ENCODE measurements at places on chromosomes 6 and 20.

DNA sequence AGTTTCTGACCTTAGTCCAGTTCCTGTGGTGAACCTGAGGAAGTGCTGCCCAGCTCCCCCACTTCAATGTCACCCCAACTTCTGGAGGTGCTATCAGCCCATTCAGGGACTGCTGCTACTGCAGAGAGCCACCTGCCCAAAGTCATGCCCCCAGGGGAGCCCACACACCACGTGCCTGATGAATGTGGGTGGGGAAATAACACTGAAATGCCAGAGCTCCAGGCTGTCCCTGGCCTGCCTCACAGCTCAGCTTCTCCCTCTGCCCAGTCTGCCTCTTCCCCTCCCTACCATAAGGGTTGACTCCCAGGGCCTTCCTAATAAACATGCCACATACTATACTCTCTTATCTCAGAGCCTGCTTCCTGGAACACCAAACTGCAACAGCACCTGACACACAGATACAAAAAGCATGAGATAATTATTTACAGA is 276.4 kb upstream of the MOCS1 start:
- no peak for DNase-seq

DNA sequence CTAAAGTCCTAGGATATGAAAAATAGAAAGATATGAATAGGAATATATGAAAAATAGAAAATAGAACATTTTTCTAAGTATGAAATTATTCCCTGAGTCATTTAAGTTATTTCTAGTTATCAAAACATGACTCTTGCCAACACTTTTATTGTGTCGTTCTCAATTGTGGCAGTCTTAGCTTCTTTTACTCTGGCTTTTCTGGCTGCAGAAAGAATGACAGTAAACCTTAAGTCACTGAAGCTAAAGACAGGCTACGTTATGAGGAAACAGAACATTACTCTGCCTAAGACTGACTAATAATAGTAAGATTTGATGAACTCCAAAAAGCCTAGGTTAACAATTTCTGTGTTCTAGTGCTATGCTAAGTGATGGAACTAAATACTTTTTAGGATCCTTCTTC is 74.6 kb downstream of the AIG1 start:
- DNase-seq = no peak

GRCh38 chr20:61397790-61398189 is 145.7 kb downstream of the CDH4 start:
- DNase-seq = no peak

- DNase-seq = no peak
Observed at GRCh38 chr6:160356074-160356744, 8.0 kb downstream of the SLC22A3 start.

DNA sequence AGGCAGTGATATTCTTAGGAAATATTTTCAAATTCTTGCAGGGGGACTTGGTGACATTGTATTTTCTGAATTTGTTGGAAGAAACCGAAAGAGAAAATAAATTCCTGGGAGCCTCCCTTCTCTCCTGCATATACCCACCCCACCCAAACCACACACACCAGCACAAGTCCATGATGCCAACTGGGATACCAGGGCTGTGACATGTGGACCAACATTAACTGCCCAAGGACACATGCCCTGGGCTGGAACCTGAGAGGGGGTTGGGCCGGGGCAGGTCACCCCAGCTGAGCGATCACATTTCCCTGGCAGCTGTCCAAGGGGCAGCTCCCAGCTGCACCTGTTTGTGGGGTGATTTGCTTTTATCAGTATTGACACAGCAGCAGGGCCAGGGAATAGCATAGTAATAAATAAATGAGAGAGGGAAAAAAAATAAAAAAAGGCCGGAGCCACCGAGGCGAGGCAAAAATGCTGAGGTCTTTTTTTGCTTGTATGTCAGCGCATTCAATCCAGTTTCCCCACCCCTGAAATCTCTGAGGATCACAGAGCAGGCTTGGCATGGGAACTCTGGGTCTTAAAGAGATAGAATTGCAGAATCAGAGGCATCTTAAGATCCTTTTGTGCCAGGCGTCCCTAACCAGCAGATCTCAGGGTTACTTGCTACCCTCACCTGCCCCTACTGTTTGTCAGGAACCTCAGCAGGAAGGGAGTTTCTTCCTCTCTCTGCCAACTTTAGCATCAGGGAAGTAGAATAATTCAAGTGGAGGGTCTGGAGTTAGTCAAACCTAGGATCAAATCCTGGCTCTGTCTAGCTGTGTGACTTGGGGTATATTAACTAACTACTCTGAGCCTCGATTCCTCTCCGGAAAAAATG is 66.5 kb upstream of the PIM1 start:
- DNase-seq = no peak

- DNase-seq = no peak
Observed at GRCh38 chr20:58378704-58379103, 10.3 kb upstream of the VAPB start.

DNA sequence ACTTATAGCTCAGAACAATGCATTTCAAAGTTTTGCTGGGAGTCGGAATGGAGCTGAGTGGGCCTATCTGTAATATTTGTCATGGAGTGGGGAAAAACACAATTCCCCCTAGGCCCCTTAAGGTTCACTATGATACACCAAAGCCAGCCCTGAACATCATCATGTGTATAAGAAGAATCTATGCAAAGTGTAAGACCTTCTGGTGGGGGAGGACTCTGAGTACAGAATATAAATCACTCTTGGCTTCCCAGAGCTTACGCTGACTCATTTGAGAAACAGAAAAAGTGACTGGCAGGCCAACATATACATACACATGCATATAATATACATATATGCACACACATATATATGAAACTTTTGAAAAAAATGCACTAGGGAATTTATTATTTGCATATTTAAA is 54.1 kb upstream of the UBR2 start:
- no peak for DNase-seq

DNA sequence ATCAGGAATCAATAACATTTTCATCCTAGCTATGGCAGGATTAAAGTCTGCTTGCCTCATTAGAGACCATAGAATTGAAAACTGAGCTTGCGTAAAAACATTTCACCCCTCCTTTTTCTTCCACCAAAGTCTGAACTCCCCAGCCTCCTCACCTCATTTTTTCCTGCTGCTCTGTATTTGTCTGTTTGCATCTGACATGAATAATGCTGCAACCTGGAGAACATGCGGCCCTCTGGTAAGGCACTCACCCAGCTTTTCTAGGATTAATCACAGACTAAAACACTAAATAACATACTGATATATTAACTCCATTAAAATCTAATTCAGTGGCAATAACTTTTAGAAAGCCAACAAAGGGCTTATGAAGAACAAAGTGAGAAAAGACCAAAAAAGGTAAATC is 677.7 kb upstream of the NRSN1 start:
- no peak for DNase-seq

- DNase-seq = no peak
Observed at GRCh38 chr20:23214903-23215302, 128.8 kb upstream of the CD93 start.

DNA sequence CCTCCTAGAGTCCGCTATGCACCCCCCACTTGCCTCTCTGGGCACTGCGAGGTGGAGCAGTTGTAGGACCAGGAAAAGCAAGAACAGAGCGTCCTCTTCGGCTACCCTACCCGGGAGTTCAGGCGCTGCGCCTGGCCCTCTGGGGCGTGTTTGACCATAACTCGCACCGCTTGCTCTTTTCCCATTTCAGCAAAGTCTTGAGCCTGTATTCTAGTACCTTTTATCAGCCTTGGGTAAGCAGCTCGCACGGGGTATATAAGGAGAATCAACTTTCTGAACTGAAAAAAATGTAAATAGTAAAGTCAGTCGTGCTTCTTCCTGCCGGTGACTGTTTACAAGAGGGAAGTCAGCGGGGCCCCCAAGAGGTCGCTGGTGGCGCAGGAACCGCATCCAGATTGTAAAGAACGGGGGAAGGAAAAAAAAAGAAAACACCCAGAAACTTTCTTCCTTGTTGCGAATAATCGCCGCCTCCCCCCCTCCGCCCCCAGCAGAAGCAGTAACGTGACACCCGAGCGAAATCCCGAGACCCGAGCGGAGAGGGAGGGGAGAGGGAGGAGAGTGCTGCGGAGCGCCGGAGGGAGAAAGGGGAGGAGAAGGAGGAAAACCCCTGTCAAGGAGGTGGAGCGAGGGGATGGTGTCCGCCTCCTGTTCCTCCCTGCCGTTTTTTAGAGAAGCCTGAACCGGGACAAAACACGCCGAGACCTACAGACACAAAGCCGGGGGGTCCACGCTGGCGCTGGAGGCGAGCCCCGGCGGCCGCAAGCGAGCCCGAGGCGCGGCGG is at the start of gene UST:
Gene UST (plus strand): TSS at position 668 of the 782 bp plus-strand sequence. CDS start 401 bp downstream, outside the sequence.
- DNase-seq = no peak

GRCh38 chr6:160420969-160421556 is 72.9 kb downstream of the SLC22A3 start:
- no peak for DNase-seq

DNA sequence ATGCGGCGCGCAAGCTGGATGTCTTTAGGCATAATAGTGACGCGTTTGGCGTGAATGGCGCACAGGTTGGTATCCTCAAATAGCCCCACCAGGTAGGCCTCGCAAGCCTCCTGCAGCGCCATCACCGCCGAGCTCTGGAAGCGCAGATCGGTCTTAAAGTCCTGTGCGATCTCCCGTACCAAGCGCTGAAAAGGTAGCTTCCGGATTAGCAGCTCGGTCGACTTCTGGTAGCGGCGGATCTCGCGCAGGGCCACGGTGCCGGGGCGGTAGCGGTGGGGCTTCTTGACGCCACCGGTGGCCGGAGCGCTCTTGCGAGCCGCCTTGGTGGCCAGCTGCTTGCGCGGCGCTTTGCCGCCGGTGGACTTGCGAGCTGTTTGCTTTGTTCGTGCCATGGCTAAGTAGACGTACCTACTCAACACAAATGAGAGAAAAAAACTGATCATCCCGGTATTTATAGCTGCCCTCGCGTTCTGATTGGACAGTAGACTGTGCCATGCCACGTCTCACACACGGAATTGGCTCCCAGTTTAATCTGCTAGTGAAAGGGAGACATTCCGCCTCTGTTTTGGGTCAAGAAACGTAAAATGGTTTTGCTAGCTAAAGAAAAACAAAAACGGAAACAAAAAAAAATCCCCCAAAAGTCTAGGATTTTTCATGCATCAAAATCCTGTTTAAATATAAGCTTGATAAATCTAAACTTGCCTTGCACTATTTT is 40.1 kb downstream of the OR2B2 start:
- DNase-seq = peak; percentile 77

GRCh38 chr6:138454981-138455706 is 44.1 kb downstream of the NHSL1 start:
- peak; percentile 4 for DNase-seq

GRCh38 chr6:29667158-29667557 is 10.3 kb downstream of the MOG start:
- DNase-seq = no peak

GRCh38 chr20:59850018-59850641 is 83.3 kb downstream of the SYCP2 start:
- DNase-seq = no peak

DNA sequence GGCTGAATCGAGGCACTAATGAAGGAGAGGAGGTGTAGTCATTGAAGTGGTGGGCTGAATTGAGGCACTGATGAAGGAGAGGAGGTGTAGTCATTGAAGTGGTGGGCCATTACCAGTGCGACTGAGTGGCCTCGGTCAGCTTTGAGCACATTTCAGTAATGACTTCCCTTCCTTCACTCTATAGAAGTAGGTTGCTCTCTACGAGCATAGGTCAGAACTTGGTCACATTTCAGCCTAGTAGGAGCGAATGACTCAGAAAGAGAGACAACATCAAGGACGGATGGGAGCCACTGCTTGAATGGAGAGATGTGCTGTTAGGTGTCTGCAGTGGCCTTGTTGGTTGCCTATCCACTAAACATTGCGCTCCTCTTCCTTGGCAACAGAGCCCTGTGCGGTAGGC is 39.5 kb downstream of the ZDHHC14 start:
- DNase-seq = no peak

DNA sequence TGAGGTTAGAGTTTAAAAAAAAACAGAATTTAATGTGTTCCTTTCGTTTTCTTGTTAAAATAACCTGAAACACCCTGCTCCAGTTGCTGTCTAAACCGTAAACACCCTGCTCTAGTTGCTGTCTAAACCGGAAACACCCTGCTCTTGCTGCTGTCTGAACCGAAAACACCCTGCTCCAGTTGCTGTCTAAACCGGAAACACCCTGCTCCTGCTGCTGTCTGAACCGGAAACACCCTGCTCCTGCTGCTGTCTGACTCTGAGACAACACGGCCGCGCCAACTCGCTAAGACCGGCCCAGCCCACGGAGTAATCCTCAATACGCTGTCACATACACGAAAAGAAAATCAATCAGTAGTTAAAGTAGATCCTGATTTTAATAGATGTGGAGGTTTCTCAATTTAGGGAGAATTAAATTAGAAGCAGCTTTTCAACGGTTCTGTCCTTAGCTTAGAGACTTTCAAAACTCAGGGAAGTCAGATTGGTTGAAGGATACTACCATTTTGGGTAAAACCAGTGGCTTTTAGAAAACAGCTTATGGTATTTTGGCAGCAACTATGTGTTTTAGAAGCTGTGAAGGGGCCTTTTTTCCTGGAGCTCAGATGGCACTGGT is 98.3 kb downstream of the RAMACL start:
- peak; percentile 60 for DNase-seq

- DNase-seq = no peak
Observed at GRCh38 chr6:97947841-97948240, 664.8 kb upstream of the MMS22L start.

- no peak for DNase-seq
Observed at GRCh38 chr20:14383335-14383734, 45.9 kb upstream of the FLRT3 start.

DNA sequence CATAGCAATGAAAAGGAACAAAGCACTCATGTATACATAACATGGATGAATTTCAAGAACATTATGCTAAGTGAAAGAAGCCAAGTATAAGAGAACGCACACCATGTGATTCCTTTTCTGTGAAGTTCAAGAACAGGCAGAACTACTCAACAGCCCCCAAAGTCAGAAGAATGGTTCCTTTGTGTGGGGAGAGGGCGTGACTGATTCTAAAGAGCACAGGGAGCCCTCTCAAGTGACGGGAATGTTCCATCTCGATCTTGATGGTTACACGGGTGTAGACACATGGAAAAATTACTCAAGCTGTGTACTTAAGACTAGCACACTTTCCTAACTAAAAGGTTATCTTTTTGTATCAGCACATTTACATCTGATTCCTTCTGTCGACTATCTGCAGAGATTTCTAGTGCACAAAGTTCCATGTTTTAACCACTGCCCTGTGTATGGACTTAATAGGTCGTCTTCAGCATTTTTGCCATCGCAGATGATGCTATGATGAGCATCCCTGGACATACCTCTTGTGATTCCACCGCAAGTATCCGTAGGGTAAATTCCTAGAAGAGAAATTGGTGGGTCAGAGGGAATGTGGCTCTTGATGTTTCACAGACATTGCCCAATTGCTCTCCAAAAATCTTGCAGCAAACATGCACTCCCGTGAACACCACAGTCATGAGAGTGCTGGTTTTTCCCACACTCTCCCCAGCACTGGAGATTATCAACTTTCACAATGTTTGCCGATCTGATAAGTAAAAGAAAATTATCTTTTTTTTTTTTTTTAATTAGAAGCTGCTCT is 279.3 kb downstream of the BMP7 start:
- no peak for DNase-seq

GRCh38 chr6:35044145-35044745 is 96.9 kb downstream of the TCP11 start:
- DNase-seq = no peak

DNA sequence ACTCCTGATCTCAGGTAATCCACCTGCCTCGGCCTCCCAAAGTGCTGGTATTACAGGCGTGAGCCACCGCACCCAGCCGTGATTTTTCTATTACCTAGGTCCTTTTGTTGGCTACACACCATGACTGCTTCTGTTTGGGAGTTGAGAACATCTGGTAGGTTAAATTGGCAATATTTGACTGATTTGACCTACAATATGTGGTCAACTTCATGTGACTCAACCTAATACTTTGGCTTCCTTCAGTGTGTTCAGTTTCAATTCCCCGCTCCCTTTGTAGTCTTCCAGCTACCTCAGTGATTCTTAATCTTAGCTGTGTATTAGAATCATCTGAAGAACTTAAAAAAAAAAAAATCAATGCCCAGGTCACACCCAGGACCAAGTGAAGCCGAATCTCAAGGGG is 47.4 kb downstream of the MYB start:
- no peak for DNase-seq
